Left forelimb (tissue), 1 donor: ENCODE measurements at places on chromosomes 2 and 18.

GRCh38 chr2:72920318-72921087, 3.2 kb downstream of the EMX1 start:
- peak; percentile 74 for DNase-seq

DNA sequence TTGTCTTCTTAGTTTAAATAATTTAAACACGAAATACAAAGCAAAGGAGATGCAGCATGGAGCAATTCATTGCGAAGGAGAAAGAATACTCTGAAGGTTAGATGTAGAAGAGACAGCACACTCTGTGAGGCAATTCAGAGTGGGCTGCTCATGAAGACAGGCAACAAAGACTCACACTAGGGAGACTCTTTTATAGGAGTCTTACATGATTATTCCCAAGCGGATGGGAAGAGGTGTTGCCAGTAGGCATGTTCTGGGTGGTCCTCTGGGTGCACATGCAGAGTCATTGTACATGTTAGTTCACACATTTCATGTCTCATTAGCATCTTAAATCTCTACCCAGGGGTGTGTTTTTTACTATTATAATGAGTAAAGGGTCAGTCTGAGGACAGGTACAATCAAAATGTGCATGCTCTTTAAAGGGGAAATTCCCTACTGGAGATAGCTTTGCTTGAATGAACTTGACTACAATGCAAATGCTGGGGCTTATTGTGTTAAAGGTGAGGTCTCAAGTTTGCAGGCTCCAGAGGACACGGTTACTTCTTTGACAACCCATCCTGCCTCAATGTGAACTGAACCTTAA, 275.5 kb downstream of the CDH19 start:
- no peak for DNase-seq

- no peak for DNase-seq
These were observed 175.6 kb downstream of the GLI2 start for GRCh38 chr2:120910956-120911951.

- no peak for DNase-seq
These were observed 402.2 kb downstream of the NCKAP5 start for GRCh38 chr2:133166031-133166430.
